Suprapubic skin (tissue), 4 donors: ENCODE measurements at places on chromosomes 3 and 15. TPM values are rescaled to one million over a fixed set of nuclear protein-coding genes. Genes with fewer than 3 reads are reported as not detected.

DNA sequence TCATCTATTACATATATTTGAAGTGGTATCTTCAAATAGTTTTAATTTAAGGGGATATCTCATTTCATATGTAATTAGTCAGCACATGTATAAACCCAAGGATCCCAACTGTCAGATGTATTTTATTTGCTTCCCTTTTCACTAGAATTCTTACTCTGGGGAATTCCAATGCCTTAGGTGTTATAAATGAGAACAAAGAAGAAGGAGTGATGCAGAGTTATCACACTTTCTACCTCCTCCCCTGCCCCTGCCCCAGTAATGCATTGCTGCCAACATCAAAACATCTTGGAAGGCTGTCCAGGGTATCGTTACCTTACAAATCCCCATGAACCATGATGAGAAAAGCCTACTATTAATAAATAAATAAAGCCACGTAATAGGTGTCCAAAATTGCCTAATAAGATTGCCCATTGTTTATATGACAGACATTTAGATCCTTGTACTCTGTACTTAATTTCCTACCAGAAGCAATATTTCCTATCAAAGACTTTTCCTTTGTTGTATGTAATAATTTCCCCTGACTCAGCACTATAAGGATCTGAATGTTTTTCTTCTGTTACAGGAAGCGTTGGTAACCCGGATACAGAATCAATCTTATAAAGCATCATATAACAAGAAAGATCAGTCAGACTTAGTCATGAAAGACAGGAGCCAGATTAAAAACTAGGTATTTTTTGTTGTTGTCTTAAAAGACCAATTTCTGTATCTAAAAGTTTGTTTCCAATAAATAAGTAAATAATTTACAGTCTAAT is 38.8 kb downstream of the CBLB start:
- no peak overlapping the region for H3K27ac ChIP-seq
- DNase-seq: no peak
- peaks cover 7% of the 10 kb centered on the region for H3K4me1 ChIP-seq
- H3K36me3 ChIP-seq: no peaks in the 10 kb centered on the region
- no peaks in the 10 kb centered on the region for H3K27me3 ChIP-seq

GNAT1 gene
- not detected for total RNA-seq

GRCh38 chr3:133490468-133491351 is 82.8 kb upstream of the CDV3 start:
- peaks cover 5% of the 10 kb centered on the region for H3K4me1 ChIP-seq
- H3K4me3 ChIP-seq: no peak overlapping the region
- no peaks in the 10 kb centered on the region for H3K27me3 ChIP-seq
- H3K27ac ChIP-seq: no peak overlapping the region

GRCh38 chr3:190695225-190695624 is 167.3 kb downstream of the GMNC start:
- no peaks in the 10 kb centered on the region for H3K36me3 ChIP-seq
- no peak overlapping the region for H3K27ac ChIP-seq
- DNase-seq: no peak
- peaks cover 14% of the 10 kb centered on the region for H3K4me1 ChIP-seq

SUSD5 gene
- 1.6 TPM for total RNA-seq

ACAN gene
- 0.19 TPM for total RNA-seq
